Left lung (tissue), 14 donors: ENCODE measurements at places on chromosomes 12 and 14. TPM values are rescaled to one million over a fixed set of nuclear protein-coding genes. Genes with fewer than 3 reads are reported as not detected.

The IGF1 gene
- total RNA-seq: 57.1 TPM

The OSGEP gene
- total RNA-seq: 29.0 TPM

GRCh38 chr12:54337280-54337842 is 12.4 kb downstream of the COPZ1 start:
- peak overlapping the region; percentile 56 for H3K27ac ChIP-seq
- DNase-seq: no peak

DNA sequence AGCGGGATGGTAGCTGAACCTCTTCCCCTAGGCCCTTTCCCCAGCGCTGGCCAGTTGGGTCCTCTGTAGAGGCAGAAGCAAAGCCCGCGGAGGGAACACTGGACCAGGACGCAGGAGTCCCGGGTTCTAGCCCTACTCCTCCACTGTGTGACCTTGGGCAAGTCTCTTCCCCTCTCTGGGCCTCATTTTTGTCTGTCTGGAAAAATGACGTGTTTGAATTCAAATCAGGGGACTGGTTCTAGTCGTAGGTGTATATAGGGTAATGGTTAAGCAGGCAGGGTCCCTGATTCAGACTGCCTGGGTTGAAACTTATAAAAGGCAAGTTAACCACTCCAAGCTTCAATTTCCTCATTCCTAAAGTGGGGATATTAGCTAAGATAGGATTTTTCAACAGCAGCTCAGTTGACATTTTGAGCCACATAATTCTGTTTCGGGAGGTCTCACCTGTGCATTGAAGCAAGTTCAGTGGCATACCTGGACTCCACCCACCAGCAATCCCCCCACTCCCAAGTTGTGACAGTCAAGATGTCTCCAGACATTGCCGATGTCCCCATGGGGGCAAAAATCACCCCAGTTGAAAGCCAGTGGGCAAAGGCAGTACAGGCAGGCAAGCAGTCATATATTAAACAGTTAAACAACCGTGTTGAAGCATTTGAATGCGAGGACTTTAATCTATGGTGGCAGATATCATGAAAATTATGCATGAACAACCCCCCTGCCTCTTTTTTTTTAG is 899 bp downstream of the TPCN1 start:
- no peaks in the 10 kb centered on the region for H3K27me3 ChIP-seq
- H3K4me3 ChIP-seq: peak overlapping the region; percentile 67
- H3K36me3 ChIP-seq: no peaks in the 10 kb centered on the region
- peak overlapping the region; percentile 93 for H3K27ac ChIP-seq

- H3K4me3 ChIP-seq: no peak overlapping the region
- no peaks in the 10 kb centered on the region for H3K27me3 ChIP-seq
- H3K27ac ChIP-seq: no peak overlapping the region
- H3K4me1 ChIP-seq: no peaks in the 10 kb centered on the region
These were observed 417.3 kb downstream of the SNAPC1 start for GRCh38 chr14:62179367-62180018.

DNA sequence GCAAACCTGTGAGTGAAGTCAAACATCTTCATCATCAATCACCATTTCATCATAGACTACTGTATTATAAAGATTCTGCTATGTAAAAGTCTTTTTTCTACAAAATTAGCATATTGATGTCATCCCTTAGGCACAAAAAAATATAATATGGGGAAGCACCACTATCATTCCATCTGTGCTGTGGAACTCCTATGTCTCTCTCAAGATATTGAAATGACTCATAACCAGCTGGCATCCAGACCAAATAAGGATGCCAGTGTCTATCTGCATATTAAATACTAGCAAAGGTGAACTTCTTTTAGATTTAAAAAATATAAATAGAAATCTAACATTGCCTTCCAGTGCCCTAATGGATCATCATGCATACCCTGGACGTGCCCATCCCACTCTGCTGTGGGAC is 17.9 kb upstream of the DCAF5 start:
- H3K4me1 ChIP-seq: no peaks in the 10 kb centered on the region
- no peak overlapping the region for H3K27ac ChIP-seq
- no peak overlapping the region for H3K4me3 ChIP-seq
- DNase-seq: no peak

- DNase-seq: no peak
- no peak overlapping the region for H3K4me3 ChIP-seq
- H3K27me3 ChIP-seq: no peaks in the 10 kb centered on the region
- no peak overlapping the region for H3K27ac ChIP-seq
These were observed 12.2 kb downstream of the DEGS2 start for GRCh38 chr14:100147181-100147631.

DNA sequence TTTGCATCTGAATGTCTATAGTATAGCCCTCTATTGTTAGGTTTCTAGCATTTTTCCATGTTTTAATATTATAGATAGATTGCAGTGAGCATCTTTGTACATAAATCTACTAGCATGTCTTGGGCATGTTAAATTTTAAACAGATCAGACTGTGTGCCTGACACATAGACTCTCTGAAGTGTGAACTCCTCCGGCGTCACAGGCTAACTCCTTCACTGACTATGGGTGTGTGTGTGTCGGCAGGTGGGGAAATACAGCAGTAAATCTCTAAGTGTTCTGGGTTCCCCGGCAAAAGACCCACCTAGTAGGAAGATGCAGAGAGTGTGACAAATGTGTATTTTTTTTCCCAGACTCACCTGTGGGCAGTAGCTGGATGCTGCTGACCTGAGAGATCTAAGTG is 2.3 kb downstream of the VWF start:
- no peak overlapping the region for H3K27ac ChIP-seq
- no peaks in the 10 kb centered on the region for H3K36me3 ChIP-seq
- H3K27me3 ChIP-seq: no peaks in the 10 kb centered on the region
- H3K4me1 ChIP-seq: no peaks in the 10 kb centered on the region
- H3K4me3 ChIP-seq: no peak overlapping the region

- H3K4me3 ChIP-seq: no peak overlapping the region
- H3K36me3 ChIP-seq: no peaks in the 10 kb centered on the region
- no peaks in the 10 kb centered on the region for H3K27me3 ChIP-seq
- no peak for DNase-seq
- H3K4me1 ChIP-seq: no peaks in the 10 kb centered on the region
- no peak overlapping the region for H3K27ac ChIP-seq
These were observed 181.9 kb upstream of the NRXN3 start for GRCh38 chr14:77988096-77988870.
